ENCODE measurements at places on chromosomes 6 and 20.

- no peak for DNase-seq
Measured at GRCh38 chr20:2515203-2515602, 6.5 kb upstream of the ZNF343 start.

DNA sequence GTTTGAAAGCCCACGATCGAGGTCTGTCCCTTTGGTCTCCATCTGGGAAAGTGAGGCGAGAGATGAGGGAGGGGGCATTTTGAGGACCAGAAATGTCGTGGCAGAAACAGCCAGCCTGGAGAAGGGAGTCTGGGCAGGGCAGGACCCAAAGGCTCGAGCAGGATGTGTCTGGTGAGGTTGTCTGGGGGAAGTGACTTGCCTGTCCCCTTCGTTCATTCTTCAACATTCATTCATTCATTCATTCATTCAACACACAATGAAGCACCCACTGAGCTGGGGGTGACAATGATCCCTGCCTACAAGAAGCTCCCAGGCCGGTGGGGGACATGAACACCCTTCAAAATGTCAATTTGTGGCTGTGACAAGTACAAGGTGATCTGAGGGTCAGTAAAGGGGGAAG lies 80.5 kb downstream of the CEBPB start:
- no peak for DNase-seq

- DNase-seq, result no peak
Measured at GRCh38 chr6:109000289-109000688, 94.4 kb downstream of the SESN1 start.

GRCh38 chr6:30231067-30231466 lies 17.9 kb upstream of the TRIM26 start:
- DNase-seq, result no peak

- no peak for DNase-seq
Measured at GRCh38 chr6:51608932-51609331, 478.5 kb downstream of the PKHD1 start.

DNA sequence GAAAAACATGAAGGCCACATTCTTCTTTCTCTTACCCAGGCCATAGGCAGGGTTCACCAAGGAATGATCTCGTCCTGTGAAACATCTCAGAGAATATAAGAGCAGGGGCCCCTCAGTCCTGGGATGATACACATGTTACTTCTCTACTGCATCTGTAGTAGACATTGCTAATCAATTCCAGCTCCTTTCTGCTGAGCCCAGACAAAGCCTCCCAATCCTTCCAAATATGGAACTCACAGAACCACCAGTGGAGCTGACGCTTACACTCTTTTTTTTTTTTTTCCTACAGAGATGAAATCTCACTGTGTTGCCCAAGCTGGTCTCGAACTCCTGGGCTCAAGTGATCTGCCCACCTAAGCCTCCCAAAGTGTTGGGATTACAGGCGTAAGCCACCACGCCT lies 9.1 kb downstream of the SNTA1 start:
- DNase-seq, result no peak

DNA sequence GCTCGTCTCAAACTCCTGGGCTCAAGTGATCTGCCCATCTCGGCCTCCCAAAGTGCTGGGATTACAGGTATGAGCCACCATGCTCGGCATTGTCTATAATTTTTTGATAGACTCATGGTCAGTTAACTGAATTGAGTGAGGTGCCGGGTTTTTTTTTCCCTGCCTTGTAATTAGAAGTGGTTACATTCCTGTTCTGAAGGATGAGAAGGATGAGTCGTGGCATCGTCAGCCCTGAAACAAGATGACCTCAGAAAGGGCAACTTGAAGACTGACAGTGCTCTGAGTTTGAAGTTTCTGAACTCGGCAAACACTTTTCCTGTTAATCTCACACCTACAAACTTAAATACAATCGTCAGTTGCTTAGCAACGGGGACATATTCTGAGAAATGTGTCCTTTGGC lies 158.7 kb upstream of the PDE10A start:
- DNase-seq, result no peak

- DNase-seq, result no peak
Measured at GRCh38 chr6:35051396-35051795, 89.7 kb downstream of the TCP11 start.

GRCh38 chr20:50494428-50494827 lies 15.8 kb upstream of the PTPN1 start:
- DNase-seq, result no peak

DNA sequence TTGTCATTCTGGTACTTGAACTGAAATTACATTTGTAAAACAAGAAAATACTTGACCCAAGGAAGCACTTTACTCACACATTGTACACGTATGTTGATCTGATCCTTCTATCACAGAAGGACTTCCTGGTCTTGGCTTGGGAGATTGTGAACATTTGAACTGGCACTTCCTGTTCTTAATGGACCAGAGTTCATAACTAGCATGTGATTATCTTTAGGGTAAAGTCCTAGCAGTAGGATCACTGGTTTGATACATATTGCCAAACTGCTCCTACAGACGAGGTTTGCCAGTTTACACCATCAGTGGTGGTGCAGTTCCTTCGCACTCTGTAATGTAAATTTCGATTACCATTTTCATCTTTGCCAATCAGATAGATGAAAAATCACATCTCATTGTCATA lies 12.7 kb downstream of the HECA start:
- no peak for DNase-seq

GRCh38 chr6:72616406-72617015 lies 5.4 kb upstream of the KCNQ5 start:
- DNase-seq, result no peak

DNA sequence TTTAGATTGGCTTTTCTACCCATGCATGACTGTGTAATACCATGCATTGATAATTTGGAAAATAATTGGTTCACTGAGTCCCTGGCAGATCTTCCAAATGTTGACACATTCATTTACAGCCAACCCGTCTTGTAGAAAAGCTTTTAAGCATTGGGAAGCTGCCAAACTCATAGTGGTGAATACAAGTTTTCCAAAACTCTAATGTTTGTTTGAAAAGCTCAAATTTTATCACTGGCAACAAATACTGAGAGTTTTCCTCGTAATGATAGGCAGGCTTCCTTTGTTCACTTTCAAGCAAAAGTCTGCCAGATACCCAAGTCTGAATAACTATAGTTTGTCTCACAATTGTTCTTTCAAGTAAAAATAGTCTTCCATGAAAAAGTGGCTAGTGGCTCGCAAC lies 143.0 kb downstream of the FIG4 start:
- no peak for DNase-seq

- no peak for DNase-seq
Measured at GRCh38 chr6:33599413-33599938, 19.4 kb upstream of the BAK1 start.

- DNase-seq, result no peak
Measured at GRCh38 chr6:89792881-89793280, 26.7 kb downstream of the MDN1 start.

DNA sequence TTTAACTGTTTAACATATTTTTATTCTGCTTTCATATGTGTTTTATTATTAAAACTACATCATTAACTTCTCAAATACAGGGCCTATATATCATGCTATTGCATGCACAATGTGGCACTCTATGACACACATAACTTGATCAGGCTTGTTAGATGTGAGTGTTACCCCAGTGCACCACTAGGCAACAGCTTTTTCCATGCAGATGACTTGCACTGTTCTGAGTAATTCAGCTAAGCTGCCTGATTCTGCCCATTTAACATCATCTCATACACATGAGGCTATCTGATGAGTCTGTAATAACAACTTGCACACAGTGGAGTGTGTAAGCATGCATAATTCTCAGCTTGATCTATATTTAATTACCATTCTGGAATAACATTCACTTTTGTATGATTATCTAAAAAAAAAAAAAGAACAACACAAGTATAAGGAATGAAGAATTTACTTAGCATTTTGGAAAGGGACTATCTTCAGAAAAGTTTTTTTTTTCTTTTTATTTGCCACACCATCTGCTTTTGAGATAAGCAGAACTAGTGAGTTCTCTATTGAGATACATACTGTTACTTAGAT lies 83.1 kb downstream of the GRM1 start:
- DNase-seq, result no peak

DNA sequence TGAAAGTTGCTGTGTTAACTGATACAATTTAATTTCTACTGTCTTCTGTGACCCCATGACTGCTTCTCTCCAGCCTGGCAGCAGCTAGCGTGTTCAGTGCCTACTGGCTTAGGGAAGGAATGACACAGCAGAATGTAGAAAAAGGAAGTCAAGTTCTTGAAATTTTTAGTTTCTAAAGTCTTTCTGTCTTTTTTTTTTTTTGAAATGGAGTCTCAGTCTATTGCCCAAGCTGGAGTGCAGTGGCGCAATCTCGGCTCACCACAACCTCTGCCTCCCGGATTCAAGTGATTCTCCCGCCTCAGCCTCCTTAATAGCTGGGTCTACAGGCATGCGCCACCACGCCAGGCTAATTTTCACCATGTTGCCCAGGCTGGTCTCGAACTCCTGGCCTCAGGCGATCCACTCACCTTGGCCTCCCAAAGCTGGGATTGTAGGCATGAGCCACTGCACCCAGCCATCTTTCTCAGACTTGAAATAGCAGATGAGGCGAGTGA lies 39.3 kb downstream of the PCNA start:
- no peak for DNase-seq

GRCh38 chr6:57216235-57217101 lies 5.6 kb downstream of the RAB23 start:
- no peak for DNase-seq

DNA sequence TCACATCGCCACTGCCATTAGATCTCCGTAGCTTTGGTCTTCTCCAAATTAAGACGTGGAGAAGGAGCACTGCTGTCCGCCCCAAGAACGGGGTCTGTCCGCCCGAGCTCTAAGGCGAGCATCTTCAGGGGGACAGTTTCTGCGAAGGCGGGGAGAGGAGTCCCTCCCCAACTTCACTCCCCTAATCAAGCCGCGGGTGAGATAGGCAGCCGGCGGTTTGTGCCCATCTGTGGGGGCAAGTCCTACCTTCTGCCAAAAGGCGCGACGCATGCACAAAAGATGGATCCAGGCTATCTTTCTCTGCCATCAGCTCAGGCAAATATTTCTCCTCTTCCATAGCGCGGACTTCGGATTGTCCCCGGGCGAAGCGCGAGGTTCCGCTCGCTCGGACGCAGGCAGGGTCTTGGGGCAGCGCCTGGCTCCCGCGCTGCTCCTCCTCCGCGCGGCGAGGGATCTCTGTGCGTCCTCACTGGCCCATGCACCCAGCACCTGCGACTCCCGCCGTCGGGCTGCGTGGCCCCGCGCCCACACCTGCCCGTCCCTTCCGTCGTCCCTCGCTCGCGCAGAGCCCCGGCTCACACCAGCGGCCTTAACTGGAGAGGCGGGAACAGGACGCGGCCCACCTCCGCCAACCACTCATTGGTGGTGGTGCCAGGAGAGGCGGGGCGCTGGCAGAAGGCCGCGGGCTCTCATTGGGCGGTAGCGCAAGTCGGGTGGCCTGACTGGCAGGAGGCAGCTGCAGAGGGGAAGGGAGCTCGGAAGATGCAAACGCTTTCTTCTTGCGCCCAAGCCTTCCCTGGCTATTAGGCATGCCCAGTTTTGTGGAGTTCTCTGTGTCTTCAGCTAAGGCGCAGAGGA lies at the start of gene KHDRBS2:
TSS of gene KHDRBS2 (minus strand) at position 614 of the 858 bp plus-strand sequence.
- no peak for DNase-seq
